RPMI7951 (cell line): ENCODE measurements at places on chromosomes 1 and 21.
A peak's percentile ranks its signal among the peaks of the same experiment; 100 is the strongest.

DNA sequence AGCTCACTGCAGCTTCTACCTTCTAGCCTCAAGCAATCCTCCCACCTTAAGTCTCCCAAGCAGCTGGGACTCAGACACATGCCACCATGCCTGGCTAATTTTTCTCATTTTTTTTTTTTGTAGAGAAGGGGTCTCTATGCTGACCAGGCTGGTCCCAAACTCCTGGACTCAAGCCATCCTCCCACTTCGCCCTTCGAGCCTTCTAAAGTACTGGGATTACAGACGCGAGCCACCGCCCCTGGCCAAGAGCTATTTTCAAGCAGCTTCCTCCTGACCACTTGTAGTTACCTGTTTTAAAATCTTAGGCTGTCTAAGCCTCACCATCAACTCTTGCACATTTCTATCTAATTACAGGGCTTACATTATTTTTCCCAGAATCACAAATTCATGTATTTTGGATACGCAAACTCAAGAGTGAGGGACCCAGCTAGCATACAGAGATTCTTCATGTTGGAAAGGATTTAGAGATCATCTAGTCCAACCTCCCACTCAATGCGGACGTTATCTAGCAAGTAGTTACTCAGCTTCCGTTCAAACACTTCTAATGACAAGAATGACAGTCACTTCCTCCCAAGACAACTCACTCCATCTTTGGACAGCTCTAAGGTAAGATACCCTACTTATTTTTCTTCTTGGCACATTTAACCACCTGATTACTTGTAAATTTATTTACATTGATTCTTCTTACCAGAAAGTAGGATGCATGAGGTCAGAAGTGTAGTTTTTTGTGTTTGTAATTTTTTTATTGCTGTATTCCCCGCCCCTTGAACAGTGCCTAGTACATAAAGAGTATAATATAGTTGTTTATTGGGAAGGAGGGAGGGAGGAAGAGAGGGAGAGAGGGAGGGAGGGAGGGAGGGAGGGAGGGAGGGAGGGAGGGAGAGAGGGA, 65.4 kb downstream of the LUZP1 start:
- DNase-seq: peak; percentile 69

- DNase-seq: peak; percentile 9
Observed at GRCh38 chr1:75643460-75643859, 32.5 kb upstream of the SLC44A5 start.

- no peak for DNase-seq
Observed at GRCh38 chr1:182476625-182477024, 26.7 kb downstream of the RGSL1 start.

GRCh38 chr1:1528301-1529267, 11.8 kb downstream of the TMEM240 start:
- no peak for DNase-seq

- no peak for DNase-seq
Observed at GRCh38 chr1:232621050-232621449, 8.9 kb downstream of the SIPA1L2 start.

DNA sequence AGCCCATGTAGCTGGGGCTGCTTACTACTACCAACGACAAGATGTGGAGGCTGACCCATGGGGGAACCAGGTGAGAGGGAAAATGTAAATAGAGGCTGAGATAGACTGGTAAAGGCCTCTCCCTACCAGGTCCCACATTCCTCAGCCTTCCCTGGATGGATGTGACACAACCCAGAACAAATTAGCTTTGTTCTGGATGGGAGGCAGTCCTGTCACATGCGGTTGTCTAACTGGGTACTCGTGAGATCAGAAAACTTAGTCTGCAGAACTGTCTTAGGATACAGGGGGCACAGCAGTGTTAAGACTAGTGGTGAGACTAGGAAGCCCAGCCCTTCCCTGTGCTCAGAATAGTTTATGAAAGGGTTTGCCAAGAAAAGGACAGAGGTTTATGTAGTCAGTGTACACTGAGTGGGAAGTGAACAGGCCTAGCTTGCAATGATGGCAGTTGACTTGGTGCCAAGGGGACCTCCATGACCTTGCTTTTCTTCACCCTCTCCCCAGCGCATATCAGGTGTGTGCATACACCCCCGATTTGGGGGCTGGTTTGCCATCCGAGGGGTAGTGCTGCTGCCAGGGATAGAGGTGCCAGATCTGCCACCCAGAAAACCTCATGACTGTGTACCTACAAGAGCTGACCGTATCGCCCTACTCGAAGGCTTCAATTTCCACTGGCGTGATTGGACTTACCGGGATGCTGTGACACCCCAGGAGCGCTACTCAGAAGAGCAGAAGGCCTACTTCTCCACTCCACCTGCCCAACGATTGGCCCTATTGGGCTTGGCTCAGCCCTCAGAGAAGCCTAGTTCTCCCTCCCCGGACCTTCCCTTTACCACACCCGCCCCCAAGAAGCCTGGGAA, 8.4 kb downstream of the MMACHC start:
- peak; percentile 9 for DNase-seq

DNA sequence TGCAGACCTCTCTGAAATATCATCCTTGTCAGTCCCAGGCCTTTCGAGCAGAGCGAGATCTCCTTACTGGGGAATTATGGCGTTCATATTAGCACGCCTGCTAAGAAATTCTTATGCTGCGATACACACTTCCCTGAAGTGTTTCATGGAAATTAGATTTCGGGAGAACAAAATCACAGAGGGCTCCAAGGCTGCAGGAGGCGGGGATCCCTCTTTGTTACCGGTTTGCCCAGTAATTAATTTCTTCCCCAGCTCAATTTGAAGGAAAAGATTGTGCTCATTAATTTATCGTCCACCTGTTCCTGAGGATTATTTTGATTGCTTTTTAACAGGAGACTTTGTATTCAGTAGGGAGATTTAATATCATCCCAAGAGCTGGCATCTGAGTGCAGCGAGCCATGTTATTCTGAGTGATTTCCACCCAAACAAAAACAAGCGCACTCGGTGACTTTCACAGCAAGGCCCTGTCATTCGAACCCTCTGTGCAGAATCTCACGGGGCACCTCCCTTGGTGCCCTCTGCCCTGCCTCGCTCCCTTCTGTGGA, 202.3 kb upstream of the GALNT2 start:
- DNase-seq: no peak

DNA sequence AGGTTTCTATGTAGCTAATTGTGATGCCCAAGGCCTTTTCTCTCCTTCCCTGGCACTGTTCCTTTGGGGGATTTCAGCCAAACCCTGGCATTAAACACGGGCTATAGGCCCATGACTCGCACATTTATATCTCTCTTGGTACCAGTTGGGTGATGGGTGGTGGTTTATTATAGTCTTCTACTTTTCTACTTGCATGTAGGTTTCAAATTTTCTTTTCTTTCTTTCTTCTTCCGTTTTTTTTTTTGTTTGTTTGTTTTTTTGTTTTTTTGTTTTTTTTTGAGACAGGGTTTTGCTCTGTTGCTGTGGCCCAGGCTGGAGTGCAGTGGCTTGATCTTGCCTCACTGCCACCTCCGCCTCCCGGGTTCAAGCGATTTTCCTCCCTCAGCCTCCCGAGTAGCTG, 1.1 kb downstream of the IL10RB start:
- no peak for DNase-seq

DNA sequence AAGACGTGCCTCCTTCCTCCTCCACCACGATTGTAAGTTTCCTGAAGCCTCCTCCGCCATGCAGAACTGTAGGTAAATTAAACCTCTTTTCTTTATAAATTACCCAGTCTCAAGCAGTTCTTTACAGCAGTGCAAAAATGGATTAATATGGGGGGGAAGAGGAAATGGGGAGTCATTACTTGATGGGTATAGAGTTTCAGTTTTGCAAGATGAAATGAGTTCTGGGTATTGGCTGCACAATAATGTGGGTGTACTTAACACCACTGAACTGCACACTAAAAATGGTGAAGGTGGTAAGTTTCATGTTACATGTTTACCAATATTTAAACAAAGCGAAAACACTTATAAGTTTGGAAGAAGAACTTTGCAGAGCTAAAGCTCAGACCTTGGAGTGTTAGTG, 24.3 kb upstream of the DISP1 start:
- no peak for DNase-seq

DNA sequence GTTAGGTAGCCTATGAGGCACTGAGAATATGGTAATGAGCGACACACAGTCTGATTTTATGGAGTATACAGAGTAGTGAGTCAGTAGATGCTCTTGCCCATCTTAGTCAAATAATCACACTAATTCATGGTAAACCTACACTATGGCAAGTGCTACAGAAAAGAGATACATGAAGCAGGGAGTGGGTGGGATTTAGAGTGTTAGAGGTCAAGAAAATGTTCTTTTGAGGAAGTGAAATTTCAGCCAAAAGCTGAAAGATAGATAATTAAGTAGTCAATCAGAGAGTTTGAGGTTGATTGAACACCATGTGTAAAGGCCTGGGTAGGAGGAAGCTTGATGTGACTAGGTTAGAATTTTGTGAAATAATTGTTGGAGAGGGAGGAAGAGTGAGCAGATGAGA, 14.7 kb downstream of the MDM4 start:
- no peak for DNase-seq

DNA sequence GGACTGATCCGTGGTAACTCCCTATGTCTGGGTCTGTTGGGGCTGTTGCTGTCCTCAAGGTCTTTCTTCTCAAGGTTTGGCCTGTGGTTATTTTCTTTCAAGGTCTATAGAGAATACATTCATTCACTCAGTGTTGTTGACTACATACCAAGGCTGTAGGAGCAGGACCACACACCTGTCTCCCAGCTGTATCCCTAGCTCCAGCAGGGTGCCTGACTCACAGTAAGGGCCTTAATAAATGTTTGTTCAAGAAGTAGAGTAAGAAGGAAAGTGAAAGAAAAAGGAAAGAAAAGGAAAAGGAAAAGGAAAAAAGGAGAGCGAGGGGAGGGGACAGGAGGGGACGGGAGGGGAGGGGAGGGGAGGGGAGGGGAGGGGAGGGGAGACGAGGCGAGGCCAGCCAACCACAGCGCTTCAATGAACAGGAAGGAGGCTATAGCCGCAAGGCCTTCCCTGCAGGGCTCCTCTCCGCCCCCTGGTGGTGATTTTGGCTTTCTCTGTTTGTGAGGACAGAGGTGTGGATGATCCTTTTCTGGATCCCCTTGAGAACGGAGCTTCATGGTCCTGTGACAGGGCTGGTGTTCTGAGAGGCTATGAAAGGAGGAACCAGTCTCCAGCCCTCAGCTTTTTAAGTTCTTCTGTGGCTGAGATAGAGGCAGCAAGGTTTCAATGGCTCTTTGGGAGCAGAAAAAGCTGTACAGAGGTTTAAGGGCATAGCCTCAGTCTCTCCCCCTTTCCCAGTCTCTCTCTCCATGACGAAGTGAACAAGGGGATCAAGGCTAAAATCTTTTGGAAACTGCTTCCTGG, 30.6 kb upstream of the LCE5A start:
- DNase-seq: peak; percentile 64

DNA sequence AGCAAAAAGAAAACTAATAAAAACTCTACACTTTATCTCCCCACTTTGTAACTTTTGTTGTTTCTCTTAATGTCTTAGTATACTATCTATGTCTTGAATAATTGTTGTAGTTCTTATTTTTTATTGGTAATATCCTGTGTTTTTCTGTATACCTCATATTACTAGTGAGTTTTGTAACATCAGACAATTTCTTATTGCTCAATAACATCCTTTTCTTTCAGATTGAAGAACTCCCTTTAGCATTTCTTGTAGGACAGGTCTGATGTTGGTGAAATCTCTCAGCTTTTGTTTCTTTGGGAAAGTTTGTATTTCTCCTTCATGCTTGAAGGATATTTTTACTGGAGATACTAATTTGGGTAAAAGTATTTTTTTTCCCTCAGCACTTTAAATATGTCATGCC, 79.8 kb upstream of the LRRC8B start:
- DNase-seq: no peak

DNA sequence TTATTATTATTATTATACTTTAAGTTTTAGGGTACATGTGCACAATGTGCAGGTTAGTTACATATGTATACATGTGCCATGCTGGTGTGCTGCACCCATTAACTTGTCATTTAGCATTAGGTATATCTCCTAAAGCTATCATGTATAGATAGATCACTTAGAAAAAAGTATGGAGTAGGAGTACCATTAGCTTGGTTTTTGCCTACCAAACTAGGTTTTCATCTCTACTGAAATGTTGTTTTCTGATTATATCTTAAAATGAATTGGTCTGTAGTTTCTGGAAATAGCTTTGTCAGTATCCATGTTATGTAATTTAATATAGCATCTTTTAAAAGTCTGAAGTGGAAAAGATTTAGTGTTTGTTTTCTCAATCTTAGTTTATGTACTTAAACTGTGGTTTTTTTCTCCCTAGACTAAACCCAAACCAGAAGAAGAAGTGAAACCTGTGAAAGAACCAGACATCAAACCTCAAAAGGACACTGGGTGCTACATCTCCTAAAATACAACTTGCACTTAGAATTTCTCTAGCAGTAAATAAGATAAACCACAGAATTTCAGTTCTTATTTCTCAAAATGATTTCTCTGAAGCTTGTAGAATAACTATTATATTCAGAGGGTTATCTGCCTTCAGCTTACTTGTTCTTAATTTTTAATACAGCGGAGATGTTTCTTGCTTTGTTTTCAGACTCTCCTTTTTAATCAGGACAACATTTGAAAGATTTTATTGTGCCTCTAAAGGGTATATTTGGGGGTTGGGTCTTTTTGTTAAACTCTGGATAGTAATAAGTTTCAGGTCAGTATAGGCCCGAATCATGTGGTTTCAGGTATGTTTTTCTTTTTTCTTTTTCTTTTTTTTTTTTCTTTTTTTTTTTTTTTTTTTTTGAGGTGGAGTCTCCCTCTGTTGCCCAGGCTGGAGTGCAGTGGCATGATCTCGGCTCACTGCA, 4.5 kb upstream of the FAM177B start:
- DNase-seq: no peak

GRCh38 chr1:33342041-33342723, 21.3 kb upstream of the A3GALT2 start:
- DNase-seq: peak; percentile 99

- DNase-seq: peak; percentile 49
Observed at GRCh38 chr1:174052621-174053020, 30.5 kb upstream of the RC3H1 start.

DNA sequence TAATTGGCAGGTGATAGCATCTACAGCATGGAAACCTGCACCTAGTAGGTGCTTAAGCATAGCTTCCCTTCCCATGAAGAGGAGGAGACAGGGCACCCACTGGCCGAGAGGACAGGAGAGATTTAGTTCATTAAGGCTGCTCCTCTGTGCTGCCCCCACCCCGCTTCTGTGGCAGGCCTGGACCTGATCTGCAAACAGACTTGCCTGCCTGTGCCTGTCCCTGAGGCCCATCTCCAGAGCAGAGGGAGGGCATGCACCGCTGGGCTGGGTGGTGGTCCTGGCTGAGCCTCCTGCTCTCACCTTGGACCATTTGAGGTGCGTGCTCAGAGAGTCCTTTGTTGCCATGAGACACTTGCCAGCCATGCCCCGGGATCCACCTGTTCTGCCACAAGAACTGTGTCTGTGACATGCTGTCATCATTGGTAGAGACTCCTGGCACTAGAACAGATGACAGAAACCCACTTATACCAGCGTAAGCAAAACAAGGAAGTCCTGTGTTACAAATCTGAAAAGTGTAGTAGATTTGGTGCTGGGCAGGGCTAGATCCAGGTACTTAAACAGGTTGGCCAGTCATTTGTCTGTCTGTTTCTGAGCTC, 55.6 kb downstream of the PTPRF start:
- no peak for DNase-seq

DNA sequence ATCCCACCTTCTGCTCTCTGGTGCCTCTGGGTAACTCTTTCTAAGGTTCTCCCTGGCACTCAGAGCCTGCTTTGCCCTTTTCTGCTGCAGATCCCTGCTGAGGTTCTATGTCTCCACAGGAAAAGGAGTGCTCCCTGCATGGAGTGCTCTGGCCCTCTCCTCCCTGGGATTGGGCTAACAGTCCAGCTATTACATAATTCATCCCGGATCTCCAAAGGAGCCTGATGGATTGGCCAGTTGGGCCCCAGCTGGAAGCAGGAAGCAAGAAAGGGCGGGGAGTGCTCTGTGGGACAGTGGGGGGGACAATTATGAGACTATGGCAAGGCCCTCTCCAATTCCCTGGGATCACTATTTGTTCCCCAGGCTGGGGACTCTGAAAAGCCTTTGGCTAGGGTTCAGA, 51.9 kb upstream of the GOLT1A start:
- no peak for DNase-seq
